ENCODE measurements at places on chromosomes 4 and X.

- no peak for DNase-seq
Observed at GRCh38 chr4:53532521-53532920, 58.8 kb downstream of the LNX1 start.

GRCh38 chrX:68398291-68398690 is 35.0 kb downstream of the OPHN1 start:
- no peak for DNase-seq

DNA sequence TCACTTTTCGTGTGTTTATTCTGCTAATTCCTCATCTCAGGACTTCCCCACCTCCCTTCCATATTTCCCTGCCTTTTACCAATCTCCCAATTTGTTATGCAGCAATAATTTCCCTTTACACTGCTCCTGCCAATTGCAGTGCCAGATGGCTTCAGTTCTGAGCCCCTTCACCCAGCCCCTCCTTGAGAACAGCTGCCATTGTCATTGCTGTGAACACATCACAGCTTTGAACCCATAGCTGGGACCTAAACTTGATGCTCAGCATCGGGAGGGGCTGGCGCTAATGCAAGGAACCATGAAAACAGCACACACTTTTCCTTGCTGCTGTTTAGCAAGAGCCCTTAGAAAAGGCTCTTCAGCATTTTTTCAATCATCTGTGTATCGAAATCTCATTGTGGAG is 104.9 kb downstream of the ALPK1 start:
- DNase-seq = no peak

DNA sequence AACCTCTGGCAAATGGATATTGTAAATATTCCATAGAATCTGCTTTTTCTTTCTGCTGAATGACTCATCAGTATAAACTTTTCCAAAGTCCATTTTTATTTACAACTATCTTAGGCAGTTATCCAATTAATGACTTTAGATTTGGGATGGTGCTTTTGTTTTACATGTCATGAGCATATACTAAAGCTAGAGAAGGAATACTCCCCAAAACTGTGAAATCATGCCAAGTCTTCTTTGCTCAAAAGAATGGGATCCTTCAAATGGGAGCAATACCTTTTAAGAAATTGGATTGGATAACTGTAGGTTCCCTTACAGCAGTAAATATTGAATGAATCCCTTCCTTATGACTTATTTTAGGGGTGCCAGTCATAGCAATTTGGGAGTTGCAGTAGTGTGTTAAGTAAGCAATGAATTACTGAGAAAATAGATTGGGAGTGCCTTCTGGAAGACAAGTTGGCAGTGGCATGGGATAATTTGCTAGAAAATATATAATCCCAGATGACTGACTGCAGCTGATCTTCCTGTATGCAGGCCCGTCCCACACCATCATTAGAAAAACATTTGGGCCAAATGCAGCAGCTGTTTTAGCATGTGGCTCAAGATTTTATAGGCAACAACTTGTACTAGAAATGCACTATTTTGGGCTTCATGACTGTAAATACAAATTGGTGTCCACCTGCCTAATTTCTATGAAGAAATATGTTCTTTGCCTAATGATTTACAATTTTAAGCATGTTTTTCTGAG is 2.8 kb downstream of the TMPRSS11D start:
- no peak for DNase-seq

DNA sequence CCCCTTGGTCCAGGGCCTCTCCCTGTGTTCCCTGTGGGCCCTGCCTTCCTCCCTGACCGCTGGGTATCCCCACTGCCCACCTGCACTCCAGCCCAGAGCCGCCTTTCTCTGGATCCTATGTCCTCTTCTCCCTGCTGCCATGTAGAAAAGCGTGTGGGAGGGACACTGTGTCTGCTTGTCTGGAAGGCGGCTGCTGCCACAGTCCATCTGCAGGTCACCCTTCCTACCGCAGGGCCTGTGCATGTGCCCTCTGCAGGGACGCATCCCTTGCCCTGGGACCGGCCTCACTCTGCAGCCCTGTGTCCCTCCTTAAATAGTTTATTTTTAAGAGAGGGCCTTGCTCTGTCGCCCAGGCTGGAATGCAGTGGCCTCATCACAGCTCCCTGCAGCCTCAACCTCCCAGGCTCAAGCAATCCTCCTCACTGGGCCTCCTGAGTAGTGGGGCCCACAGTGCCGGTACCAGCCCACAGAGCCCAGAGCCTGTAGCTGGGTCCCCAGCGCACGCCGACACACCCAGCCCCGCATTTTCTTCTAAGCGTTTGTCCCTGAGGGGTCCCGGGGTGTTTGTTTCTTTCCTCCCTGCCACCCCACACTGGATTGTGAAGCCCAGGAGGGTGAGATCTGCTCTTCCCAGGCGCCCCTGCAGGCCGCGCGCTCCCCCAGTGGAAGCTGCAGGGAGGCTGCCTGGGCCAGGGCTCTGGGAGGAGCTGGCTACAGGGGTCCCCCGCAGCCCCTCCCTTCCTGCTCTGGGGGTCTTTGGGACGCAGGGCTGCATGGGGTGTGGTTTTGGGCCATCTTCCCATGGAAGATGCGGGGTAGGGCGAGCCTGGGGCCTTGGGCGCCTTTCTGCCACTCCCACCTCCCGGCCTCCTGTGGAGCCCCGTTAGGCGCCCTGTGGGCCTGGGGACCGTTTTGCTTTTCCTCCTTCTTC is 12.8 kb upstream of the NAT8L start:
- no peak for DNase-seq

DNA sequence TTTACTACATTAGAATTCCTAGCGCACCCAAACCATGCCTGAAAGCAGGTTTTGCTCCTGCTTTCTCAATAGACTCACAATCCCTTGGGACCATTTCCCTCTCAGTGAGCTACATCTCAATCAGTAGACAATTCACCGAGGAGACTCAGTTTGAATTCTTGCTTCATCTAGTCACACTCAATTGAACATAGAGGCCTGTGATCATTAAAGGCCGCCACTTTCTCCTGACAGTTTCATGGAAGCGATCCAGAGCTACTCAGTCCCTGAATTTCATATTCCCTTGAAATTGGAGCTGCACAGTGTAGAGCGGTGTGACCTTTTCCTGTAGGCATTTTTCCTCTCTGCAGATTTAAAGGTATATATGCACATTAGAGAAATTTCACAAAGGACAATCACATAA is 193.9 kb upstream of the SPOCK3 start:
- DNase-seq = no peak

DNA sequence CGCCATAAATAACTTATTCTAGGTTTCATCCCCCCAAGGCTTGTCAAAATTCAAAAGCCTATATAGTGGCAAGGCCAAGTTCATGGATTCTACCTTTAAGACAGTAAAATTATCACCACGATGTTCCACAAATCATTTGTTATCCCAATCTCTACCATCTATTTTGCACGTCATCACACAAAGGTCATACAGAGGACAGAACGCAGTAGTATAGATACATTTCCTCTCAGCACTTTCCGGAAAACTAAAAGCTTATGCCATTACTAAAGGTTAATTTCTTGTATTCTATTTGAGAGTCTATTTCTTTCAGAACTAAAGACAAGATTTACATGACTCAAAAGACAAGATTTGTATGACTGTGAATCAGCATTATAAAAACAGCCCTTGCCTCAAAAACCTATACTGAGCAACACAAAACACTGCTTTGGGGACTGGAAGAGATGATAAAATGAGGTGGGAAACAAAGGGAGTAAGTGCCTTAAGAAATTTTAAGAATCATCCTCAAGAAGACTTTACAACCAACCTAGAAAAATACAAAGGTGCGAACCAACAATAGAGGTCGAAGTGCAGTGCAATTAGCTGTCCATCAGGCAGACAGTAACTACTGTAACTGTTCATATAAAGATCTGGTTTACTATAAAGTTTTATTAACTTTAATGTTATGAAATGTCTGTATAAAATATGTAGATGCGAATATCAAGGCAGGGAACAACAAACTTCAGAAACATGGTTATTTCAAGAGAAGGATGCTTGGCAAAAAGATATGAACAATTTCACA is 7.6 kb downstream of the UBE2D3 start:
- peak; percentile 37 for DNase-seq

- no peak for DNase-seq
Observed at GRCh38 chr4:26213317-26213716, 107.5 kb upstream of the RBPJ start.

DNA sequence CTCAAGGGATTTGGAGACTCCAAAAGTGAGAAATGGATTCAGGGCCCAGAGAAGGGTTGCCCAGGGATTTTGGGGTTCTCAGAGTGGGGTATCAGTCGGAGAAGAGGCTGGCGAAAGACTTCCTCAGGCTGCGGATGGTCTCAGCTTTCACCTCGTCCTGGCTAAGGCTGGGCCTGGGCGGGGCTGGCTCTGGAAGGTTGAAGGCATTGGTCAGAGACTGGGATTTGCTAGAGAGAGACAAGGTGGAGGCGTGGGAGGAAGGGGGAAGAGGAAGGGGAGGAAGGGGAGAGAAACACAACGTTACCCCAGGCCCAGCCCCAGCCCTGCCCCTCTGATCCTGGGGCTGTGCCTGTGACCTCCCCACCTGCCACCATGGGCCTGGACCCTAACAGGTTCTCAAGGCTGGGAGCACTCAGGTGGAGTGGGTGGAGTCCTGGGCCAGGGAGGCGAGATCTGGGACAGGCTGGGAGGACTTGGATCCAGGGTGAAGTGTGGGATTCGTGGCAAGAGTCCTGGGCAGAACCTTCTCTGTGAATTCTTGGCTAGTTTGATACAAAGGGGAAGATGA is 9.4 kb upstream of the TIMP1 start:
- no peak for DNase-seq

DNA sequence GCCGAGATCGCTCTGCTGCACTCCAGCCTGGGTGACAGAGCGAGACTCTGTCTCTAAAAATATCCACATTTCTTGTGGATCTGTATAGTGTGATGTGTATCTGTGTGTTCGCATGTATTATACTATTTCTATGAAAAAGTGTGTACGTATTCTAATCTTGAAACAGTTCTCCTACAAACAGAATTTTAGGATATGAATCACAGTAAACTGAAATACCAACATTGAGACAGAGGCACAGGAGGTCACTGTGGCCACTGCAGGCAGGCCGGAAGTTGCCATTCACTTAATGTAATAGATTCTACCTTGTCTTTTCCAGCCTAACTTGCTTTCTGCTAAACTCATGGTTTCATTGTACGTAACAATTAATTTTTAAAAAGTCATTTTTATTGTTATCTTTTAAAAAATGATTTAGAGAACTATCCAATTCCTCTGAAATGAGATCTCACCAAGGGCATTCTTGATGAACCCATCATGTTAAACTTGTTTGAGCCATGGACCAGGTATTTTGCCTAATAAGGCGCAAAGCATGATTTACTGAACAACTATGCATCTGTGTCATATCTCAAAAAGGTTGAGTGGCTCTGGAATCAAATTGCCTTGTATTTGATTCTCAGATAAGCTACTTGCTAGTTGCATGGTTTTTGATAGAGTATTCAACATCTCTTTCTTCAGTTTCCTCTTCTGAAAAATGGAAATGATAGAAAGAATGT is 154.9 kb upstream of the GYPA start:
- no peak for DNase-seq

- DNase-seq = no peak
Observed at GRCh38 chrX:11886745-11887144, 128.7 kb downstream of the MSL3 start.

DNA sequence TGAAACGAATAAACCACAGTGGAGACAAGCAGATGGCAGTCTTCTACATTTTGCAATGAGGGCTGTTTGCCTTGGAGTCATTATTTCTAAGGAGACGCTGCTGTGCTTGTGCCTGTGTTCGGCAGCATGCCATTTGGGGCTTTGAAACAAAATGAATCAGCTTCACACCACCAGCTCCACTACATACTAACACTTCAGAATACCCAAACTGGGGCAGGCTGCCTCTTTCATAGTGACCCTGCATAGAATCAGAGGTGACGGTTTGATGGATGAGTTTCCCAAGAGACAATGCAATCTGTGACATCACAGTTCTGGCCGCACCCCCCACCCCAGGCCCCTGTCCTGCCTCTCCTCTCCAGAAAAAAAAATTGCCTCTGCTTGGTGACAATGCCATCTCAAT is 57.1 kb upstream of the MID1 start:
- DNase-seq = no peak

DNA sequence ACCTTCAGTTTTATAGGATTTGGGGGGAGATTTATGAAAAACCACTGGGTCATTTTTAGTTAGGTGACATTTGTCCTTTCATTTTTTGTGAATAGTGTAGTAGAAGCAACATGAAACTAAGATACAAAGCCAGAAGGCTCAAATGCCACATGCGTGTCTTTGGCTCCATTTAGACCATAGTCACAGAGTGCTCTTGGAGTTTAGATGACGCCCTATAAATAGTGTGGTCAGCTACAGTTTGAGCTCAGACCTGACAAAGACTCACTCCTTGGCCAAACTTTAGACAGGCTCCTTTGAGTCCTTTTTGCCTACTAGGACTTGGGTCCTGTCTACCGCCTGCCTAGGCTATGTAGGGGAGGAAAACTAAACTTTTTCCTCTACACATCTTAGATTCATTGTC is 16.8 kb upstream of the PAGE1 start:
- no peak for DNase-seq

DNA sequence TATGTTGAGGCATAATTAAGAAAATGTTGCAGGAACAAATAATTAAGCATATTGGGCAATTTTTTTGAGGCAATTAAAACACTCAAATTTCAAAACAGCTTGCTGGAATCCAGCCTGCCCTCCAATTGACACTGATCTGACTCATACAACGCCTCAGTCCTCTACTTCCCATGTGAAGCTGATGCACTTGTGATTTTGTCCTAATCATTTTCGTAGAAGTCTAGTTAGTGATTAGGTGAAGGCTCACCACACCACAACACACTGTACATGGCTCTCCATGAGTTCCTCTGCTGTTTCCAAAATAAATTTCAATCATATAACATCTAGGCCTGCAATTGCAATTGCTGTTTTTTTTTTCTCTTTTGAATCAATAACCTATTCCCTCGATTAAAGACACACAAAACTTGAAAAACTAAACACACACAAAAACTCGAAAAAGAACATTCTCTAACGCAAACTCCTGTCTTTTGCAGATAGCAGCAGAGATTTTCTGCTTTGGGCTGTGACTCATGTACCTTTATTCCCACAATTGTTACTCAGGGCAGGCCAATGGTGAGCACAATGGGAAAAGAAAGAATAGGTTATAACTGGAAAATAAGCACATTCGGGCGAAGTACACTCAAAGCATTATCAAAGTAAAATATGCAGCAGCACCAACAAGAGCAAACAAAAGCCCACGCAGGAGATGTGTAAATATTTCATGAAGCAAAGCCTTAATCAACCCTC is 1.7 kb downstream of the GPRIN3 start:
- DNase-seq = no peak

DNA sequence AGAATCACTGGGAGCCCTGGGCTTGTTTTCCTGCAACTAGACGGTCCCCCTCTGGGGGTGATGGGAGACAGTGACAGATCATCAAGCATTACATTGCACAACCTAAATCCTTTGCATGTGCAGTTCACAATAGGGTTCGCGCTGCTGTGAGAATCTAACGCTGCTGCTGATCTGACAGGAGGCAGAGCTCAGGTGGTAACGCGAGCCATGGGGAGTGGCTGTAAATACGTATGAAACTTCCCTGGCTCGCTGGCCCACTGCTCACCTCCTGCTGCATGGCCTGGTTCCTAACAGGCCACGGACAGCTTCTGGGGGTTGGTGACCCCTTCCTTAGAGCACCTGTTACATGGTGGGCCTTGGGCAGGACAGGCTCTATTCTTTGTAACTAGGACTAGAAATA is 10.4 kb downstream of the PAQR3 start:
- DNase-seq = no peak
